Right renal cortex interstitium (tissue), 3 donors: ENCODE measurements at places on chromosomes 1 and 21. TPM values are rescaled to one million over a fixed set of nuclear protein-coding genes. Genes with fewer than 3 reads are reported as not detected.
A peak's percentile ranks its signal among the peaks of the same experiment; 100 is the strongest.

DNA sequence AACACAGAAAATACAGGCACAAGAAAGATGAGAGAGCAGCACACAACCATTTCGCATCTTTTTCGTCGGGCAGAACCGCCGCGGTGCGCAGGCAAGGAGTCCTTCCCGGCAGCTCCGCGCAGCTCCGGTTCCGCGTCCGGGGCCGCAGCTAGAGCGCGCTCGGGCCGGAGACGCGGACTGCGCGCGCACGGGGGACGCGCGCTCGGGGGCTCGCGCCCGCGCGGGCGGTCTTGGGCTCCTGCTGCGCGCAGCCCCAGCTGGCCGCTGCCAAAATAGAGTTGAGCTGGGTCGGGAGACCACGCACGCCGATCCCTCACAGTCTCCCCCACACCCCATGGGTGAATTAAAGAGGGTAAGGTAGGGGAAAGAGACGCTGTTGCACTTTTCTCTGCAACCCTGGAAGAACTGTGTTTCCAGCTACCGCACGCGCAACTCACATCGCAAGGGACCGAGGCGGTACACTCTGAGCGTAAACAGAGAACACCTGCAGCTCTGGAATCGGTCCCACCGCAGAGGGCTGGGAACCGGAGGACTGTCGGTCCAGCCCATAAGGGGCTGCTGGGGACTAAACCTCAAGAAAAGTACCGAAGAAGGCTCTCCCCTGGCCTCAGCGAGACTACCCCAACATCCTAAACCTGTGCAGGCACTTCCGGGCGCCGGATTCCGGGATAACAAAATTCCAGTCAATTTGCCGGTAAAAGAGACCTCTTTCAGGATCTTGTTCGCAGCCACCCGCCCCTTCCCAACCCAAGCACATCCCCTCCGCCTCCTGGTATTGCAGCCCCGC lies 1.7 kb downstream of the NR5A2 start:
- DNase-seq, result no peak

Gene BTF3L4
- polyA plus RNA-seq, result 85.7 TPM

Gene GPR37L1
- 0.03 TPM for polyA plus RNA-seq

GRCh38 chr1:70072231-70072751 lies 133.1 kb downstream of the LRRC40 start:
- DNase-seq, result no peak

DNA sequence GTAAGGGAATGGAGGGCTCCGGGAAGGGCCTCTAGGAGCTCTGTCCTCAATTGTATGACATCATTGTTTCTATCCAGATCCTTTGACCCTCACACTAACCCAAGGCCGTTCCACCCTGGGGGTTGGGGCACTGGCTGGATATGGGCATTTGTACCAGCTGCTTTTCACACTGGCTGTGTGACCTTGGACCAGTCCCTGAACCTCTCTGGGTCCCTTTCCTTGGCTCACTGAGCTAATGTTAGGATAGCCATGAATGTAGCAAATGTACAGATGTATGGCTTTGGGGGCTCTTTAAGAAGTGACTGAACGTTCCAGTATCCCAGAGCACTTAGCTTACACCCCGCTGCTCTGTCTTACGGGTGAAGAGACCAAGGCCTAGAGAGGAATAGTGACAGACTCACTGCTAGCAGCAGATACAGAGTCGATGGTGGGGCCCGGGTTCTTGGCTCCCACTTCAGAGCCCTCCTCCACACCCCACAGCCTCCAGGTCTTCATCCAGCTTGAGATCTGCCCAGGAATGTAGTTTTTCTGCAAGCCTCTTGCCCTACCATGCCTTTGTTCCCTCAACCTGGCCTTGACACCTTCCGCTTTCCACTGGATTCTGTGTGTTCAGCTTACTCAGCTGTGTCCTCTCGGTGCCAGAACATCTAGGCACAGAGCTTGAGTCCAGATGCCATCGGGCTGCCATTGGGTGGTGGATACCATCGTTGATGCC lies 14.6 kb upstream of the UBL4B start:
- no peak for DNase-seq

GRCh38 chr1:70061231-70061630 lies 144.1 kb downstream of the LRRC40 start:
- no peak for DNase-seq

- DNase-seq, result no peak
These were observed 78.7 kb upstream of the ADAM30 start for GRCh38 chr1:119975006-119975405.

GRCh38 chr1:191615101-191615821 lies 543.0 kb upstream of the RGS18 start:
- no peak for DNase-seq

GRCh38 chr1:160007577-160008200 lies 24.1 kb downstream of the PIGM start:
- DNase-seq, result no peak

Gene LRRC71
- 0.40 TPM for polyA plus RNA-seq

DNA sequence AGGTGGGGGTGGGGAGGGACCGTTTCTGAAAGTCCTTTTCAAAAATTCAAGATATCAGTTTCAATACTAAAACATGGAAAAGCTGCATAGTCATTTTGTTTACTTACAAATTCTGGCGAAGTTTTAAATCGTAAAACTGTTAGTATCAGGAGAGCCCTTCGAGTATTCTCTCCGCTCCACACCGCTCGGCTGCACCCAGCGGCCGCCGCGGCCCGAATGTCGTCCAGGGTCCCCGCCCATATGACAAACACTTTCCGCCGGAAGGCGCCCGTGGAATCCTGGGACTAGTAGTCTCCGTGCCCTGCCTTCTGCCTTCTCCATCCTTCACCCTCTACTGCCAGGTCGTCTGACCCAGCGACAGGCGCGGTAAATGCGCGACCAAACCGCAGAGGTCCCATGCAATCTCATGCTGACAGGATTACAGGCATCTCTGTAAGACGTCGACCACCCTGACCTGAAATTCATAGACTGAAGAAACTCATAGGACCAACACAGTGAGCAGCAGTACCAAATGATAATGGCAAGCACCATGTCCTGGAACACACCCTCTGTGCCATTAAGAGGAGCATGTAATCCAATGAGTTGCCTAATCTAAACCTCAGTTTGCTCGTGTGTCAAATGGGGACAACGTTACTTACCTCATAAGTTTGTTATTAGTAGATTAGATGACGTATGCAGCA lies at the start of gene TOR1AIP2:
Gene TOR1AIP2 (minus strand): TSS at position 218 of the 680 bp plus-strand sequence. CDS start 25,138 bp downstream, outside the sequence.
- peak; percentile 81 for DNase-seq

Gene CASQ2
- 2.0 TPM for polyA plus RNA-seq

DNA sequence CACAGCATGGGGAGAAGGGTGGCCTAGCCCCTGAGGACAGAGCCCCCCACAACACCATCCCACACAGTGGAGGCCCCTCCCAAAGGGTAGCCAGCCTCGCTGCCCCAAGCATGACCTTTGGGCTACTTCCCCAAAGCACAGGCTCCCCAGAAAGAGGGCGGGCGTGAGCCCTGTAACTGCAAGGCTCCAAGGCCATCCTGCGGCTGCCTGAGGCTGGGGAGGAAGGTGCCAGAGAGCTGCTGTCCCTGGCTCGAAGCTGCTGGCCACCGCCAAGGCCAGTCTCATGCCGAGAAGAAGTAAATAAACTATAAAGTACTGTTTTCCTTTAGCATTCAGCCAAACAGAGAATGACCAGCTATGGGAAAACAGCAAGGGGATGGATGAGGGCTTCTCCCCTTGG lies 27.5 kb downstream of the UBASH3A start:
- DNase-seq, result no peak

GRCh38 chr1:113073479-113073950 lies 517 bp downstream of the LRIG2 start:
- no peak for DNase-seq

DNA sequence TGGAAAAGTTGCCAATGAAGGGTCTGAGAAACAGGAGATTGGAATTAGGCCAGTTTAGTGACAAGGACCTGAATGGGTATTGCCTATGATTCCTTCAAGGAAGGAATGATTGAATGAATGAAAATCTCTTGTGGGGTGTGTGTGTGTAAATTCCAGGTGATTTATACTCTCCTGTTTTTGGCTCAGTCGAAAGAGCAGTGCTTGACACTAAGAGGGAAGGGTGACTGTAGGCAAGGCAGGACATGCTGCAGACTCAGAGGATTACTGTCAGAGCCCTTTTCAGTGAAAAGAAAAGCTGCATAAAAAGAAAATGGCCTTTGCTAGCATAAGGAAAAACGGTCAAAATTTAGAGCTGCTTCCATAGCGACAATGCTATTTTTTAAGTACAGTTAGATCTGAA lies 30.1 kb downstream of the C1orf21 start:
- DNase-seq, result no peak

Gene SPATA46
- 0.25 TPM for polyA plus RNA-seq

GRCh38 chr1:67517046-67517445 lies 86.8 kb upstream of the SERBP1 start:
- no peak for DNase-seq

DNA sequence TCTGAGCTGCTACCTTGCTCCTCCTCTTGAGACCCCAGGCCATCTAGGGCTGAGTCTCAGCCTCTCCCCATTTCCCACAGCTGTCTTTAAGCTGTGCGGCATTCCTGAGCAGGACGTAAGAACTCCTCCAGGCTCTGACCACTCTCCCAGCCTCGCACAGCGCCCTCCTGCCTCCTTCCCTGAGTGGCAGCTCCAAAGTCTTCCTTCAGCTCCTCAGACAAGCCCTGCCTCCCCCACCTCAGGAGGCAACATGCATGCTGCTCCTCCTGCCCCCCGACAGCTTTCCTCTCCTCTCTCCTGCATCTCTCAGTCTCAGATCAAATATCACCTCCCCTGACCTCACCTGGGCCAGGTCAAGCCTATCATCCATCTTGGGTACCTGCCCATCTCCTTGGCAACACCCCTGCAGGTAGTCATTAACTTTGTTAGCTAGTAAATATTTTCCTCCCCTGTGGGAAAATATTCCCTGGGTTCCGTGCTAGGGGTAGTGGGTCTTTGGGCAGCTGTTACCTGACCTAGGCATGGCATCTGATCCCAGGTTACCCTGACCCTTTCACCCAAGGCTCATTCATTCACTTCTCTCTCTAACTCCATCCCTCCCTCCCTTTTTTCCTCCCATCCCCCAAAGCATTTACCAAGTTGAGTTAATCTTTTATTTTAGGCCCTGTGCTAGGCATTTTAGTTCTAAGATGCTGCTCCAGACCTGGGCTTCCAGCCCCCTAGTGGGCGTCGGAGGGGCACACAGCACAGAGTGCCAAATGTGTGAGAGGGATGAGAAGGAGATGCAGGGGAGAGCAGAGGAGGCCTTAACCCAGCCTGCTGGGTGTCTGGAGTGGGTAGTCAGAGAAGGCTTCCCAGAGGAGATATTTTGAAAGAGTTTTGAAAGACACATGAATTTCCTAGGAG lies 419.9 kb downstream of the PTPRU start:
- no peak for DNase-seq

DNA sequence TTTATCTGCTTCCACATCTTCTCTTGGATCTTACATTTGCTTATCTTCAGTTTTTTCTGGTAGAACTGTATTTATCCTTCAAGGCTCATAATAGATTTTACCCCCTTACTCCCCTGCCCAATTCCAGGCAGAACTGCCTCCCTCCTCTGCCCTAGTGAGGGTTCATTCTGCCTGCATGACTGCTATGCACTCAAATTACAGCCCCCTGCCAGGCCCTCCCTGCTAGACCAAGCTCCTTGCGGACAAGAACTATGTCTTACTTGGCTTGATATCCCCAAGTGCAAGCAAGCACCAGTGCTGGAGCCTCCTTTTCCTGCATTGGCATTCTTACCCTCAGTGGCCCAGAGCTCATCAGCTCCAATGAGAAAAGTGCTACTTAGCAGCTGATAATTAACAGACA lies 18.1 kb downstream of the MAPKAPK2 start:
- DNase-seq, result no peak

Gene OR2AK2
- polyA plus RNA-seq, result not detected

GRCh38 chr1:235320521-235321179 lies 7.3 kb downstream of the ARID4B start:
- no peak for DNase-seq

Gene CLDN19
- 75.8 TPM for polyA plus RNA-seq

GRCh38 chr1:93617670-93618499 lies 63.8 kb downstream of the BCAR3 start:
- DNase-seq, result no peak

DNA sequence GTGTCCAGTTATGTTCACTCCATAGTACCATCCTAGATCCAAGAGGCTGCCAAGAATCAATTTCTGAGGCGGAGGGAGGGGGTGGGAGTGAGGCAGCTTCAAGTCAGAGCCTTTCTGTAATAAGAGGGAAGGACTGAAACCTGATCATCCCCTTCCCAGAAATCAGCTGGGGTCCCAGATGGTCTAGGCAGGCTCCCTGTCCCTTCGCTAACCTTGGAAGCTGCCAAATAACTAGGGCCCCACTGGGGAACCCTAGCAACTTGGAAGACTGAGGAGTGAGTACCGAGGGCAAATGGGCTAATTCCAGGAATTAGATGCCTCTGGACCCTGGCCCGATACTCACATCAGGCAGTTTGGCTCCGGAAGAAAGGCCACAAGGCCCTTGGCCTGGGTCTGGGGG lies 113.3 kb downstream of the NAV1 start:
- DNase-seq, result no peak

DNA sequence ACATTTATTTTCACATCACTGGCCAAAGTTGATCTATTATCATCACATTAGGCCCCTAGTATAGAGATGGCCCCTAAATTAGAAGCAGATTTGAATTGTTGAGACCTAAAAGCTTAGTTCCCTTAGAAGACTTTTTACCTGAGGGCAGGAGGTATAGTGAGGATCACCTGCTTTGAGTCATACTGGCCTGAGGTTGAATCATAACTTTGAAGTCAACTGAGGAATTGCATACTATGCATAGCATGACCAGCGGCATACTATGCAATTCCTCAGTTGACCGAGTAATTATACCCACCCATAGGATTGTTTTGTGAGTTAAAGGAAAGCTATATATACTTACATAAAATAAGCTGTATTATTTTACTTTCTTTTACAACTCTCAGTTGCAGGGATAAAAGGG lies 50.3 kb upstream of the DPH5 start:
- no peak for DNase-seq

DNA sequence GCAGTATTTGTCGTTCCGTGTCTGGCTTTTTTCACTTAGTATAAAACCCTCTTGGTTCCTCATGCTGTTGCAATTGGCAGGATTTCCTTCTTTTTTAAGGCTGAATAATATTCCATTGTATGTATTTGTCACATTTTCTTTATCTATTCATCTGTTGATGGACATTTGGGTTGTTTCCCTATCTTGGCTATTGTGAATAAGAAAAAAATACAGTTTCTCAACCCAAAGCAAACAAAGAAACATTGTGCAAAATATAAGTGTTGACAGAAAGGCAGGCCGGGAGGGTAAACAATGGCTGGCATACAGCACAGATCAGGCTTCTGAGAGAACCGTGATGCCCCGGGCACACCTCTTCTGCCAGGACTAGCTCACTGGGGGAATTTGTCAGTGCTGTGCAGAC lies 26.9 kb downstream of the NENF start:
- no peak for DNase-seq

GRCh38 chr1:202791077-202791747 lies 17.0 kb downstream of the KDM5B start:
- DNase-seq, result no peak

- DNase-seq, result no peak
These were observed 919 bp downstream of the HECTD3 start for GRCh38 chr1:45009956-45010854.
